Kidney glomerular epithelial cell (primary cell): ENCODE measurements at places on chromosomes 1 and 21.

DNA sequence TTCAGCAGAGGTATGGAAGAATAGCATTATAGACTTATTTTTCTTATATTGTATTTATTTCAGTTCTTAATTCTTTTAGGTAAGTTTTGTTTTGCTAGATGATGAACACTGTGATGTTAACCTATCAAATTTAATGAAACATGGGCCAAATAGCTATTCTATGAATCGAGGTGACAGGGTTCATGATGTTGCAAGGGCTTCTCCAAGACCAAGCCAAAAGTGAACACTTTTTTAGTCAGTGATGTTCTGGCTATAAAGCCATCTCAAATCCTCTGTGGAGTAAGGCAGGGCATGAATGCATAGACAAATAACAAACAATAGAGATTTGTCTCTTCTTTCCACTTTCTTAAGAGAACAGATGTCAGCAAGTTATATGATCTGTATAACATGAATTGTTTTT, 26.7 kb downstream of the C1orf146 start:
- DNase-seq, result no peak

DNA sequence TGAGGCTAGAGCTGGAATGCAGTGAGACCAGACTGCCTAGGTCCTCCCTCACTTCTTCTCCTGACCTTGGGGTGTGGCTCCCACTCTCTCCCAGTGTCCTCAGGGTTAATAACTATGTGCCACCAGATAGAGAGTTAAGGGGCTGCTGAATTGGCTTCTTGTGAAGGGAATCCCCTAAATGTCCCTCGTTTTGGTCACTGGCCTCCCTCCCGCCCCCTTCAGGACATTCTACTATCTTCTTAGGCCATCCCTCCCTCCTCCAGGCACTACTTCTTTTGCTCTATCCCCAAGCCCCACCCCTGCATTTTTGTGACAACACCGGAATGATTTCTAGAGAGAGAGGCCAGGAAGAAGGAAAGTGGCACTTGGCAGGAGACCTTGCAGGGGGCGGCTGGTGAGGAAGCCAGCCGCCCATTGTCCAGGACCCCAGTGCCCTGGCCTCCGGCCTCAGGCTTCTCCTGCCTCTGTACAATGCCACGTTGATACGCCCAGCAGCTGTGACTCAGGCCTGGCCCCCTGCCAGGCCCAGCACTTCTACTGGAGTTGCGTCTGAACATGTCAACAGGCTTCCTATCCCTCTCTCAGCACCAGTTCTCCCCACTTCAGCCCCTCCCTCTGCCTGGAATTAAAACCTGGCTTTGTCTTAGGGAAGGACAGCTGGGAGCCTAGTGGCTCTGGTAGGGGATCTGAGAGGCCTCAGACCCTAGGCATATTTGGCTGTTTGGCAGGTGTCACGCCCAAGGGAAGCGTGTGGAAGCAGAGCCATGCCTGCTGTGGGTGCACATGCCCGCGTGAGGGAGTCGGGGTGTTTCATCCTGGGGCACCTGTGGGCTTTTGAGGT, 9.1 kb downstream of the LMNA start:
- DNase-seq, result peak; percentile 97

DNA sequence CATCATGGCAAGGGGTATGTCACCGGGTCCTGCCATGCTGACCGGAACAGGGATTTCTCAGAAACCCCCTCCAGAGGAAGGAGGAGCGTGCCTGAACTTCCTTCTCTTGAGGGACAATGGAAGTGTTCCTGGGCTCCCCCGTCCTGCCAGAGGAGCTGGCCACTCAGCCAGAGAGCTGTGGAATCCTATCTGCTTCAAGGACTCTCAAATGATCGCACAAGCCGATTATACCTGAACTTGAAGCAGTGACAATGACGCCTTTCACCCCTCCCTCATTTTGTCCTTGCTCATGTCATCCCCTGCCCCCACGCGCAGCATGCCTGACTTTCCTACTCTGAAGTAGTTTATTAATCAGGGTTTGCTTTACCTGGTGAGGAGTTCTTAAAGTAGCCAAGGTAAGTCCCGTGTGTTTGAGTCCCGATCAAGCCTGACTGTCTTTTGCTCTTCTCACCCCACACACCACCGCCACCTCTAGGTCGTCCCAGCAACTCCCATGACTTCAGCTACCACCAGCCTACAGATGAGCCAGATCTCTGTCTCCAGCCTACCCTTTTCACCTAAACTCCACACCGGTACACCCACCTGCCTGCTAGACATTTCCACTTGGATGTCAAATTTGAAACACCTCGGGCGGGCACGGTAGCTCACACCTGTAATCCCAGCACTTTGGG, 25.0 kb upstream of the PRELP start:
- DNase-seq, result no peak

DNA sequence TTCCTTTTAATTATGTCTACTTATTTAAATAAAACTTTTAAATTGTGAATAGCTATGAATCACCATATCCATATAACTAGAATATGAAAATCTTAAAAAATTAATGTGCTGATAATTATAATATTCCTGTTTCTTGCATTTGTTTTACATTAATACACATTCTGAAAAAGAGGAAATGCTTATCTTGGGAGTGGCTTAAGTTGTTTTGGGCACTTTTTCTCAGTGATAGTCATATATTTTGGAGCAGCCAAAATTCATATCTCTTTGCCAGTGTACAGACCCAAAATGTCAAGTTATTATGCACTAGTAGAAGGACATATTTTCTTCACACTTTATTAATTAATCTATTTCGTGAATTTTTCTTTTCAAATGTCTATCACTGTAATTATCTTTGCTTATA, 838.5 kb downstream of the USP25 start:
- no peak for DNase-seq

- DNase-seq, result no peak
Measured at GRCh38 chr1:206551986-206552326, 44.6 kb downstream of the RASSF5 start.

- no peak for DNase-seq
Measured at GRCh38 chr21:34141373-34141772, 68.0 kb downstream of the MRPS6 start.

GRCh38 chr1:171798765-171799164, 17.3 kb downstream of the METTL13 start:
- no peak for DNase-seq

GRCh38 chr1:7953850-7954609, 7.5 kb upstream of the PARK7 start:
- peak; percentile 86 for DNase-seq

GRCh38 chr1:226912587-226913176, 27.4 kb upstream of the COQ8A start:
- DNase-seq, result peak; percentile 3

- no peak for DNase-seq
Measured at GRCh38 chr1:94396356-94397010, 21.7 kb upstream of the ABCD3 start.

GRCh38 chr1:222814536-222815439, at the start of gene DISP1:
TSS of gene DISP1 (plus strand) at chr1:222815039. CDS start at chr1:222942824, 127,785 bp downstream.
- DNase-seq, result peak; percentile 78

GRCh38 chr1:89987159-89987819, 7.6 kb upstream of the ZNF326 start:
- peak; percentile 83 for DNase-seq

DNA sequence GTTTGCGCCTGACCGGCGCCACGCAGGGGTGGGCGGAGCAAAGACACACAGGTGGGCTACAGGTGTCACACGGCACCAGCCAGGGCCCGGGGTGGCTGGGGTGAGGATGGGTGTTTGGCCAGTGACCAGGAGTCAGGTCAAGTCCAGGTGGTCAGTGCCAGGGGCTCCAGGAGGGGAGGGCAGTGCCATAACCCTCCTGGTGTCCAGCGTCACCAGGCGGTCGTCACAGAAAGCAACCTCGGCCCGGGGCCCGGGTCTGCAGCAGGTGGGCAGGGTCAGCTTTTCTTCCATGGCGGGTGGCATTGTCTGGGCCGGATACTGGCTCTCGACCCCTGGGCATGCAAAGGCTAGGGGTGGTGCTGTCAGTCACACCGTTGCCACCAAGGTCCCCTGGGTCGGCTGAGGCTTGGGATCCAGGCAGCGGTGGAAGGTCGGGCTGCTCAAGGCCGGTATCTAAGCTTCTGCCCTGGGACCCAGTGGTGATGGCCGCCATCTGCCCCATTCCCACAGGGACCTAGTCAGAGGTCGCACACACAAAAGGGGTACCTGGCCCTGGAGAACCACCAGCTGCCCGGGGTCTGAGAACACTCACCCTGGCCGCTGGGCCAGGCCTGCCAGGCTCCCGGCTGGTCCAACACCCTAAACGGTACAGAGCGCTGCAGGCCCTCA, 1.8 kb downstream of the FNDC10 start:
- no peak for DNase-seq

GRCh38 chr1:190667914-190668313, 190.2 kb upstream of the BRINP3 start:
- no peak for DNase-seq

DNA sequence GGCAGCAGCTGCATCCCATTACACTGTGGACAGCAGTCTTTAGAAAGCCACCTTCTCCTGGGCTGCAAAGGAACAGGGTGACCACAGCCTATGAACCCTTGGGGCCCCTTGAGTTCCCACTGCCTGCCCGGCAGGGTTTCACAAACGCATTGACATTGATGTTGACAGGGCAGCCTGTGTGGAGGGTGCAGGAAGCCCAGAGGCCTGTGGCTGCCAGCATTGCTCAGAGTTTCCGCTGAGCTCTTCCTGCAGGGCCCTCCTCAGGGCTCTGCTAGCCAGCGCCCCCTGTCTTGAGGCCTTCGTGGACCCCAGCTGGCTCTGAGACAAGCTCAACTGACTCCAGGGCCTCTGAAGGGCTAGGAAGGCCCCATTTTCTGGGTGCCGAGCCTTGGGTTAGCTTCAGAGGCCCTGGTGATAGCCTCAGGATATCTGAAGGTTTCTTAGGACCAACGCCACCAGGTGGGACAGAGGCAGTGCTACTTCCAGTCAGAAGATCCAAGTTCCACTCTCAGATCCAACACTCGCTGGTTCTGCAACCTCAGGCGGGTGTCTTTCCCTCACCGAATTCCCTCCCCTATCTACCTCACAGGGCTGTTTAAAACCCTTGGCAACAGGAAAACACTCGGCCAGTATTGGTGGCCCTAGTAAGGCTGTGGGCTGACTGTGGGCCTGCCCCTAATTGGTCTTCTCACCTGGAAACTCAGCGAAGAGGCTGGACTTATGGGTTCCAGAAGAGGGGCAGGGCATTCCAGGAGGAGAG, 27.2 kb upstream of the EPS8L3 start:
- DNase-seq, result no peak

DNA sequence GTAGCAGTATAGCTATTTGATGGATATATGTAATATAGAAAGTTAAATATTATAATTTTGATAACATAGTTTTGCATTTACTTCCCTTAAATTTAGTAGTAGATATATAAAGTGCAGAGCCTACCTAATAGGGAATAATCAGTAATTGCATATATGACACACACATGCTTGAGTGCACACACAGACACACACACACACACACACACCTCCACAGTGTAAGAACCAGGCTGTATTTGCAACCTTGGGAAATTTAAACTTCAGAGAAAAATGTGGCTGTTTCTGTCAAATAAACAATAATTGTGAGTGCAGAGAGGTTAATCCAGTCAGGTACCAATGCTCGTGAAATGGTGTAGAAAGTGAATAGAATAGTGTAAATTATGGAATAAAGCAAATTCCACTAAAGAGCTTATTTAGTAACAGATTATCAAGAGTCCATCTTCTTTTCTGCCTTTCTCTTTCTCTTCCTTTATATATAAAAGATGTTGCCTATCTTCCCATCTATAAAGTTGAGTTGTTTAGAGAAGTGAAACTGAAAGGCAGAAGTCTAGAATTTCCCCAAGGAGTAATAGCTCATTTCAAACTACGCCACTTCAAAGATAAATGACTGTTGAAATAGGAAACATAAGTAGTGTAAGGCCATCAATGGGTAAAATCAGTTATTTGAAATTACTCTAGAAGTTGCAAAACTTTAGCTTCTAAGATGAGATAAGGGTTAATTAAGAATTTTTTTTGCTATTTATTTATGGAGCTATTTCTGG, 273.7 kb downstream of the SRGAP2C start:
- no peak for DNase-seq

GRCh38 chr1:115228191-115228590, 109.9 kb downstream of the NGF start:
- DNase-seq, result no peak

- no peak for DNase-seq
Measured at GRCh38 chr1:92299477-92300150, 755 bp downstream of the RPAP2 start.

DNA sequence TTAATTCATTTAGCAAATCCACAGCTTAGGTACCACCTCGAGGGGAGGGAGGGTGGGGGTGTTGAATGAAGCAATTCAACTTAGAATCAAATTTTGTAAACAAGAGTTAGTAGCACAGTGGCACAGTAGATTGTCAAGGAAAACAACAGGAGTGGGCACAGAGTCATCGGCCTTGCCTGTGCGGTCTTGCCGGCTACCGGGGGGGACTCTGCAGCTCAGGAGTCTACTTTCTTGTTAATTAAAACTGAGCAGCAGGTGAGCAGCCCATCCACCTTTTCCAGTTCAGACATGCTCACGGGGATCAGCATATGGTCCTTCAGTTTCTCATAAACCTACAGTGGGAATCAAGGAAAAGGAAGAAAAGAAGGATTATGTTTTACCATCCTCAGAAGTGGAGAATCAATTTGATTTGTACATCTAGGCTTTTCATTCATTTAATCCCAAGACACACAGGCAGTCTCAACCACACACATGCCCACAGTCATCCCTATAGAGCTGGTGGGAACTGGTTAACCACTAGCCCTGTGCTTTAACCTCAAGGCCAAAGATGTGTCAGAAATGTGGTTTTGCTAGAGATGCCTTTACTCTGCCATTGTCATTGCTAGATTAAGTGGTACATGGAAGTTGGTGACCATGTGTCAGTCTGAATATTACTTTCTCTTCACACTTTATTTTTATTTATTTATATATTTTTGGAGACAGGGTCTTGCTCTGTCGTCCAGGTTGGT, 45.0 kb upstream of the BCL10 start:
- peak; percentile 16 for DNase-seq

DNA sequence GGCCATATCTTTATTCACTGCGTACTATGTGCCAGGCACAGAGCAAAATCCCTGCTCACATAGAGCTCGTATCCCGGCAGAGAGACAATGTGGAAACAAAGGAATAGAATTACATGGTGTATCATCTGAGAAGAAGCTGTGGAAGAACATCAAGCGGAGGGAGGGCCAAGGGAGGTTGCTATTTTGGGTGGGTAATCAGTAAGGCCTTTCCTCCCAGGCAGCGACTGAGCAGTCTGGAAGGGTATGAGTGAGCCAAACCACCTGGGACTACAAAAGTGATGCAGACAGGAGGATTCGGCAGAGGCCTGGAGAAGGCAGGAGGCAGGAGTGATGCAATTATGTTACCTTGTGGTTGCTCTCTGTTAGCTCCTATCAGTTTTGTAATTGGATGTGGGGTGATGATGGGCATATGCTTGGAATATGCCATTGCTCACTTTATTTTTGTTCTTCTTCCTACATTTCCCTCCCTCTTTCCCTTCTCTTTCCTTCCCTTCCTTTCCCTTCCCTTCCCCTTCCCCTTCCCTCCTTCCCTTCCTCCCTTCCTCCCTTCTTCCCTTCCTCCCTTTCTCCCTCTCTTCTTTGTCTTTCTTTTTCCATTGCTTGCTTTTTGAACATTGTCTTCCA, 172.9 kb downstream of the DISC1 start:
- no peak for DNase-seq

DNA sequence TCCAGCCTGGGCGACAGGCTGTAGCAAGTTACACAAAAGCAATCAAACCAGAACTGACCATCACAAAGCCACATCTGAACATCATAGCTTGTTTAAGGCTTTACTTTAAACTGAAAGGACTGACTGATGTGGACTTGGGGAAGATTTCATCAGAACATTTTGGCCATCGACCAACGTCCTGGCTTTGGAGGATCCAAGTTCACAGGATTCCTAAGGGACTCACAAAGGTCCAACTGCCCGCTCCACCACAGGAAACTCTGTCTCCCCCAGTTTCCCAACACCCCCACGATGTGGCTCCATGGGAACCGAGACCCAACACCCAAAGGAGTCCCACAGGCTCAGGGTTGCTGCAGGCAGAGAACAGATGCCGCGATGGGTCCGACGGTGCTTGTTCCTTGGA, 9.3 kb downstream of the SSU72 start:
- DNase-seq, result no peak
